ENCODE measurements at places on chromosomes 11 and 22.
A peak's percentile ranks its signal among the peaks of the same experiment; 100 is the strongest.

DNA sequence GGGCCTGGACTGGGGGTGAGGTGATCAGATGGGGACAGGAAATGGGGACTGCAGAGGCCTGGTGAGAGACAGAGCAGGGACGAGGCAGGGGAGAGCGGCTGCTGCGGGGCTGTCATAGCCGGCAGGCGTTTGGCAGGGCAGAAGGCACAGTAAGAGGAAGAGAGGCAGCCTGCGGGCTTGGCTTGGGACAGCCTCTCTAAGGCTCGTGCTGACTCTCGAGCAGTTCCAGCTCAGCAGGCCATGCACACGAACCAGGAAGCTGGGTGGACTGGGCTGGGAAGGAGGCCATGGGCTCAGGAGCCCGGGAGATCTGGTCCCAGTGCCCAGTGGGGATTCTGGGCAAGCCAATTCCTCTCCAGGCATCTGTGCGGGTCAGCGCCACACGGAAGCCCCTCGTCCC, 19.6 kb upstream of the EIF3D start:
- no peak for DNase-seq

DNA sequence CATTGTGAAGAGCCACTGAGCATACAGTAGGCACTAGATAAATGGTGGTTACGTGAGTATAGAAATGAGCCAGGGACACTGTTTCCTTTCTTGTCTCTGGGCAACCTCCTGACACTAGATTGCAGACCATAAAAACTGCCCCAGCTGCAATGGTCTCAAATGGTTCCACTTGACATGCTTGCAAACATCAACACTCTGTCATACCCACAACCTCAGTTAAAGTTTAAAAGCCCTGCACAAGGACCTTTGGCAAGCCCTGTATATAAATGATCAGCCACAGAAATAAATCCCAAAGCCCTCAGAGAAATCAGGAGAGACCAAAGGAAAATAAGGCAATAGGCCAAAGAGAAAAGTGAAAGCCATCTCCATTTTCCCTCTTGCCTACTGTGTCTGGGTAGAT, 20.7 kb downstream of the PLEKHA7 start:
- DNase-seq, result no peak

DNA sequence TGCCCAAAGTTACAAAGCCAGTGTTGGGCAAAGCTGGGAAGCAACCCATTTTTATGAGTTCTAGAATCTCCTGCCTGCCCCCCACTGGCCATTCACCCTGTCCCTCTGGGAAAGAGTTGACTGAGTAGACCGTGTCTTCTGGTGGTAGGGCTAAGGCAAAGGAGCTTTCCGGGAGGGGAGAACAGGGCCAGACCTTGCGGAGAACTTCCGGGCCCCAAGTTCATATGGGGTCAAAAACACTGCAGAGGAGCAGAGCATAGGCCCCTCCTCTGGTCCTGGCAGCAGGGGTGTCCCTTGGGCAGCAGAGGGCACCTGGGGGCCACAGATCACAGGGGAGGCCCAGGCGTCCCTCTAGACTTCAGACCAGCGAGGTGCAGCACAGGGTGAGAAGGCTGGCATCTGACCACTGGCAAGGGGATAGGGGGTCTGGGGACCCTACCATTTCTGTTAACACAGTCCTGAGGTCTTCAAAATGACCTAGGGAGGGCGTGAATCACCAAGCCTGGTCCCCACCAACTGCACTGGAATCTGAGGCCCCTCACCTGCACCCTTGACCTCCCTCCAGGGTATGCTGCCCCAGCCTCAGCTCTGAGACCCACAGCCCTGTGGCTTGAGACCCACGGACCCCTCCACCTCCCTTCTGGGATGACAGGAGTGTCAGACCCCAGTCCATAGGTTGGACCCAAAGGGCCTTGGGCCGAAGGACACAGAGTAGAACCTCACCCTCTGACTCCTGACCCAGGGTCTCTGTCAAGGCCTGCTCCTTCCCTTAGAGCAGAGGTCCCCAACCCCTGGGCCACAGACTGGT, 1.3 kb upstream of the ARAP1 start:
- no peak for DNase-seq

DNA sequence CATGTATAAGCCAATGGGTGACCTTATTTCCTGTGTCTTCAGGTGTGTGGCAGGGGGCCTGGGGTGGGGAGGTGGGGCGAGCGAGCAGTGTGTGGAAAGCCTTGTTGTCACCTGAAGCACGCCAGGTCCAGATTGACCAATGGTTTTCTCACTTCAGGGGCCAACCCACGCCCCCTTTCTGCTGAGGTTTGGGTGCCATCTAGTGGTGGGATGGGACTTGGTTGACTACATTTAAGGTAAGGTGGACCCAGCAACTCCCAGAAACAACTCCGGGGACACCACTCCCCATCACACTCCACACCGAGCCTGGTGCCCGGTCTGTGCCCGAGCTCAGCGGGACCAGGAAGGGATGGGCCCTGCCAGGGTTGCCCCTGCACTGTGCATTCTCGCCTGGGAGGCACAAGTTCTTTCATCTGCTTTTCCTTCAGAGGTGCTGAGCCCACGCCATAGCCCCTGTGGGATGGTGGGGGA, 40.0 kb downstream of the TPCN2 start:
- peak; percentile 82 for DNase-seq

DNA sequence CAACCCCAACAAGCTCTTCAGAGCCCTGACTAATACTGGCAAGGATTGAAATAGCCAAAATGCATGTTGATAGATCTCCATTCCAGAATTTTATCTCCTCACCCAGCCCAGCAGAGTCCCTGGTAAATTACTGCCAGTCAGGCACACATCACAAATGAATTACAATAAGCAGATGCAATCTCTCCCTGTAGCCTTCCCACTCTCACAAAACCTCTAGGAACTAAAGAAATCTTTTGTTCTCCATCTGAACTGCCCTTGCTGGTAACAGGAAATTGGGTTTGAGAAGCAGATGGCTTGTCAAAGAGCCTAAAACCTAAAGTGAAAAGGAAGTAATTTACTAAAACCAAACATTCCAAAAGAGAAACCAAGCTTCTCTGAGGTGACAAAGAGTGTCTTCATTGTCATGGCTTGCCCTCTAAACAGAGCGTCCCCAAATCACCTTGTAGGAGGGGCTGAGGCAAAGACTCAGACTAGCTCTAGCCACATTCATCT, 59.5 kb downstream of the FAM168A start:
- no peak for DNase-seq
